Dermis lymphatic vessel endothelial cell (primary cell): ENCODE measurements at places on chromosomes 16 and 17. TPM values are rescaled to one million over a fixed set of nuclear protein-coding genes. Genes with fewer than 3 reads are reported as not detected.

CLEC3A gene
- not detected in 2 replicates for total RNA-seq

WNT9B gene
- not detected in 2 replicates for total RNA-seq

CCL5 gene
- total RNA-seq: 0.33 and 0.34 TPM in 2 replicates

EVPLL gene
- not detected in 2 replicates for total RNA-seq

HS3ST3A1 gene
- total RNA-seq: 0.22 and 0.34 TPM in 2 replicates

KRTAP2-2 gene
- total RNA-seq: not detected in 2 replicates

ASIC2 gene
- total RNA-seq: 0.34 TPM in 1 of 2 replicates, not detected in the other

TNFRSF13B gene
- not detected in 2 replicates for total RNA-seq

MYOCD gene
- under 0.01 TPM in 1 of 2 replicates, not detected in the other for total RNA-seq
